ENCODE measurements at places on chromosomes 6 and 20.

GRCh38 chr6:36358226-36358915 lies 21.7 kb upstream of the BNIP5 start:
- no peak for DNase-seq

DNA sequence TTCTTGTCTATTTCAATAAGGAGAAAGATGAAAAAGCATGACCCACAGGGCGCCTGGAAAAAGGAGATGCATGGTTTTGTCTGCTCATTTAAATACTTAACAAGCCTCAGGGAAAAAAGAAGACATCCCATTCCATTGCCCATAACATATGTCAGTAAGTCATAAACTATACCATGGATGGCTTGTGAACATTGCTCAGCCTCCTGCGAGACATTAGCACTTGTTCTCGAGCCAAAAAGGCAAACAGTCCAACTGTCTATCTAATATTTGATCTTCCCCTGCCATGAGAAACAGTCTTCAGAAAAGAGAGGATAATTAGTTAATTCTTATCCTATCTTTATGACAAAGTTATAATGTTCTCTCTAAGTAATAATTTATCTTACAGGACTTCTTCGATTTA lies 527.4 kb downstream of the HACE1 start:
- DNase-seq = no peak

- DNase-seq = no peak
Measured at GRCh38 chr20:23832775-23833513, 6.4 kb upstream of the CST2 start.

GRCh38 chr6:113855500-113856374 lies 1.4 kb upstream of the MARCKS start:
- peak; percentile 67 for DNase-seq

- DNase-seq = no peak
Measured at GRCh38 chr20:58670659-58671058, 19.6 kb downstream of the STX16 start.

DNA sequence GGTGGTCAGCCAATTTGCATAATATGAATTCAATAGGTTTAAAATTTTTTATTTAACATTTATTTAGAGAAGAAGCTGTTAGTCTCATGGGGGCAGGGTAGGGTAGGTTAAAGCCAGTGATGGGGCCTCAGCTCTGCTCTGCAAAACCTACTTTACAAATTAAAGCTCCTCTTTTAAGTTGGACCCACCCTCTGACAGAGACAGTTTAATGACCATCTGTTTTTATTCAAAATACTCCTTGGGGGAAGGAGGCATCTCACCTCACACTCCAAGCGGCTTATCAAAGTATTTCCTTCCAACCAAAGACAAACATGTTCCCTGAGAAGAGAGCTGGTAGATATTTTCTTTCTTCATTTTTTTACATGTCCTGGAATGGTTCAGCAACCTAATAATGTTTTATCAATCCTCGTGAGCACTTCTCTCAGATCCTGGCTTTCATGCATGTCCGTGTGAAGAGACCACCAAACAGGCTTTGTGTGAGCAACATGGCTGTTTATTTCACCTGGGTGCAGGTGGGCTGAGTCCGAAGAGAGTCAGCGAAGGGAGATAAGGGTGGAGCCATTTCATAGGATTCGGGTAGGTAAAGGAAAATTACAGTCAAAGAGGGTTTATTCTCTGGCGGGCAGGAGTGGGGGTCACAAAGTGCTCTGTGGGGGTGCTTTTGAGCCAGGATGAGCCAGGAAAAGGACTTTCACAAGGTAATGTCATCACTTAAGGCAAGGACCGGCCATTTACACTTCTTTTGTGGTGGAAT lies 184.7 kb downstream of the GJA1 start:
- no peak for DNase-seq

- peak; percentile 14 for DNase-seq
Measured at GRCh38 chr20:46872328-46873211, 22.1 kb upstream of the EYA2 start.

DNA sequence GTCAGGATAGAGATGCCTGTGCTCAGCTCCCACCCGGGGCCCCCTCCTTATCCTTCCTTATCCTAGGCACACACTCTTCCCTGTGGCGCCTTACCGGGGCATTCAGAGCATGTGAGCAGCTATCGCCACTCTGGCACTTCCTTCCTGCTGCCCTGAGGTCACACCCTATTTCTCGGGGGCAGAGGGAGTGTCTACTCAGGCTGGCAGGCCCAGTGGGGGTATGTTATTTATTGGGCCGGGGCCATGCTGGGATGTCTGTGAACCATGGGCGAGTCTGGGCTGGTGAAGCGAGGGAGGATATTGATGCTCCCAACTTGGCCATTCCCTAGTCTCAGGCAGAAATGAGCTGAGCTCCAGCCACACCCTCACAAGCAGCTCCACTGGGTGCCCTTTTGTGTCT lies 3.9 kb upstream of the LY6G6D start:
- no peak for DNase-seq

All from neural progenitor cell (in vitro differentiated cells).